ENCODE measurements at places on chromosomes 13 and 19. TPM values are rescaled to one million over a fixed set of nuclear protein-coding genes. Genes with fewer than 3 reads are reported as not detected.
A peak's percentile ranks its signal among the peaks of the same experiment; 100 is the strongest.

- peak; percentile 93 for DNase-seq
Measured at GRCh38 chr19:43759515-43759914, 4.8 kb upstream of the SMG9 start.

GRCh38 chr19:41205995-41206394 lies 13.0 kb downstream of the CYP2S1 start:
- DNase-seq = peak; percentile 43

Gene HCST
- total RNA-seq = not detected

- DNase-seq = no peak
Measured at GRCh38 chr13:84985860-84986259, 813.4 kb downstream of the SLITRK6 start.

GRCh38 chr13:26593661-26594060 lies 36.2 kb downstream of the WASF3 start:
- no peak for DNase-seq

Gene ANKLE1
- total RNA-seq = 1.4 TPM

Gene RFPL4AL1
- total RNA-seq = not detected

- peak; percentile 58 for DNase-seq
Measured at GRCh38 chr13:49690133-49690994, 922 bp downstream of the EBPL start.

- peak; percentile 82 for DNase-seq
Measured at GRCh38 chr19:1279782-1280341, 4.5 kb downstream of the FAM174C start.

Gene IQCN
- total RNA-seq = 0.11 TPM

Gene F7
- not detected for total RNA-seq

Gene IFNL4
- not detected for total RNA-seq

DNA sequence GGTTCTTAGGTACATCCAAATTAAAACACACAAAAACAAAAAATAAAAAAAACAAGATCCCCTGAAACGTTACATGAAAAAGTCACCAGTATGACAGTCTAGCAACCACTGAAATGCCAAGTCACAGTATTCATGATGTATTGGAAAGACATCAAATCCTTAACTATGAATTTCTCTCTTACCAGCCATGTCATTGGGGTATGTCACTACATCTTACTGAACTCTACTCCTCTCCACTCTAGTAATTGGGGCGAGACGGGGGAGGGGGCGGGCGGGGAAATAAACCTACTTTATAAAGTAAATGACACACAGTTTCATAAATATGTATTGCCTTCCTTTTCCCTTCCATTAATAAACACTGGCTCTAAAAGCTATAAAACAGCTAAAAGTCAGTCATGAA lies 65.5 kb downstream of the USP12 start:
- DNase-seq = no peak

DNA sequence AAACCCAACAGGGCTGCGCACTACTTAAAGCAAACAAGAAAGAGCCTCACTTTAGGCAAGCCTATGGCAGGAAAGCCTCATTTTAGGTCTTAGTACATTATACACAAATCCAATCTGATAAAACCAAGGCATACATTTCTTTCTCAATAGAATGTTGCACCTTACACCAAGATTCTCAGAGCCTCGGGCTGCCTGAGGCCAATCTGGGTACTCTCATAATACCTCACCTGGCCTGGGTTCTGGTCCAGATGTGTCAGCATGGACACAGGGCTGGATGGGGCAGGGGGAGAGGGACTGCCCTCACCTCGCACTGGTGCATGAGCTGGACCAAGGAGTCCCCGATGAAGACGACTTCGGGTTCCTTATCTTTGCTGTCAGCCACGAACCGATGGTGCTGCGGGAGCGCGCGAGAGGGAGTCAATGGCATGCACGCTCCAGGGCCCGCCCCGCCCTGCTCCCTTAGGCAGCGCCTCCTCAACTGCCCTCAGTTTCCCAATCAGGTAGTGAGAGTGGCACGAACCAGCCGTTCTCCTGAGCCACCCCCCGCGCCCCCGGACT lies at the start of gene PRR19:
TSS of gene PRR19 (plus strand) at position 487 of the 558 bp plus-strand sequence. CDS start 7,453 bp downstream, outside the sequence.
- peak; percentile 41 for DNase-seq

- no peak for DNase-seq
Measured at GRCh38 chr13:99256283-99256682, 1.9 kb downstream of the GPR18 start.

DNA sequence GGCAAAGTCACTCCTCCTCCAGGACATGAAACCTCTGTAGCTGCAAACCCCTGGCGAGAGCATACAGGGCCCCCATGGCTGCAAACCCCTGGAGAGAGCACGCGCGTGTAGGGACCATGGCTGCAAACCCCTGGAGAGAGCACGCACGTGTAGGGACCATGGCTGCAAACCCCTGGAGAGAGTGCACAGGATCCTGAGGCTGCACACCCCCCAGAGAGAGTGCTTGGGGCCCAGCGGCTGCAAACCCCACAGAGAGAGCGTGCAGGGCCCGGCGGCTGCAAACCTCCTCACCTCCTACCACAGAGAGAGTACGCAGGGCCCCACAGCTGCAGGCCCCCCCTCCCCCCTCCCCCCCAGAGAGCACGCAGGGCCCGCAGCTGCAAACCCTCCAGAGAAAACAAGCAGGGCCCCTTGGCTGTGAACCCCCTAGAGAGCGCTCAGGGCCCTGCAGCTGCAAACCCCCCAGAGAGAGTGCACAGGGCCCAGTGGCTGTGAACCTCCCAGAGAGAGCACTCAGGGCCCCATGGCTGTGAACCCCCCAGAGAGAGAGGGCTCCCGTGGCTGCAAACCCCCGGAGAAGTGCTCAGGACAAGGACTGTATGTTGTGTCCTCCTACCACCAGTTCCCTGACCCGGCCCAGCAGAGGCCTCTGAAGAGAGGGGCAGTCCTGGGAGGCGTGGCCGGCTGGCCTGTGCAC lies 7.3 kb downstream of the ADPRHL1 start:
- no peak for DNase-seq

DNA sequence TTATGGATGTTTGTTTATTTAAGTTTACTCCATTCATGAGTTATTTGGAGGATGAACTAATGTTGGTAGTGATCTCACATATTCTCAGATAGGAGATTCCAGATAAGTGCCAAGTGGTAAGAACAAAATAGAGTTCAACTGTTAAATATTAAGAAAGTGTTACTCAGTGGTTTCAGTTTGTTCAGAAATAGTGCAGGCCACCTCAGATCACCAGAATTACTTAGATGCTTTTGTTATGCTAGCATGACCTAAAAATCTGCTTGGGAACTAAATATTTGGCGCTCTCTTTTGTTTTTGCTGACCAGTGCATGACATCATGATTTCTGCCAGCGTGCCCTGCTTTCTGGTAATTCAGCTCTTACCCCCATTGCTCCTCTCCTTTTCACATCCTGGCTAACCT lies 15.6 kb downstream of the CLDN10 start:
- no peak for DNase-seq

DNA sequence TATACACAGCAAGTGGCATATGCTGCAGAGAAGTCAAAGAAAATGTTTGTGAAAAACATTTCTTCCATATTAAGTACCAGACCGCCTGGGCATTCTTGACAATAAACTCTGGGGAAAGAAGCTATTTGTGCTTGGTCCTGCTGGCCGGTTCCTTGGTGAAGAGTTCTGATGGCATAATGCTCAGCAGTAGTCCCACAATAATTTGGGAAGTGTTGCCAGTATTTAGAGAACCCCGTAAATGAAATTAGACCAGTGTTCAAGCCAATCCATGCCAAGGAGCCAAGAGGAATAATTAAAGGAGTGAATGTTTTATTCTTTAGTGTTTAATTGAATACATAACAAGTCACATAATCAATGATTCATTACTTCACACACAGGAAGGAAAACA lies 6.3 kb downstream of the KCTD12 start:
- no peak for DNase-seq

GRCh38 chr19:51742789-51743188 lies 8.9 kb downstream of the FPR1 start:
- peak; percentile 54 for DNase-seq

Gene FOSB
- 11.9 TPM for total RNA-seq

DNA sequence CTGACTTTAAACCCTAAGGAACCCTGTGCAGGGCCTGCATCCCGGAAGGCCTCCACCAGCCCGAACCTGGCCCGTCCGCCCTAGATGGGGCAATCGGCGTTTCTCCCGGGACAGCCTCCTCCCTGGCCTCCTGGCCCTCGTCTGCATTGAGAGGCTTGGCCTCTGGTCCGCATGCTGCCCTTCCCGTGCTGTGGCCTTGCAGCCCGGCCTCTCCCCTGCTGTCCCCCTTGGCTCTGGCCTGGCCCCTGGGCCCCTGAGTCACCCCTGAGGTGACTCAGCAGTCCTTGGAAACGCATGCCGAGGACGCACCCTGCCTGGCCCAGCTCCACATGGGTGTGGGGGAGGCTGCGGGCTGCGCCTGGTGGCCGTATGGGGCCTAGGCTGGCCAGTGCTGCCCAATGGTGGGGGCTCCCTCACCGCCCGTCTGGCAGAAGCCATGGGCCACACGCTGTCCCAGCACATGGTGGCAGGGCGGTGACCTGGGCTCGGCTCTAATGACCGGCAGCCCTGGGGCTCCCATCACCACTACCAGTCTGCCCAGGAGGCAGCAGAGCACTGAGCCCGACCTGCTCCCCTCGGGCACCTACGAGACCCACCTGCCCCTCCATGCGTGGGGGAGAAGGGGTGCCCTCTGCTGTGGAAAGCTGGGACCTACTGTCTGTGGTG lies 25.7 kb downstream of the SH3GL1 start:
- peak; percentile 96 for DNase-seq

DNA sequence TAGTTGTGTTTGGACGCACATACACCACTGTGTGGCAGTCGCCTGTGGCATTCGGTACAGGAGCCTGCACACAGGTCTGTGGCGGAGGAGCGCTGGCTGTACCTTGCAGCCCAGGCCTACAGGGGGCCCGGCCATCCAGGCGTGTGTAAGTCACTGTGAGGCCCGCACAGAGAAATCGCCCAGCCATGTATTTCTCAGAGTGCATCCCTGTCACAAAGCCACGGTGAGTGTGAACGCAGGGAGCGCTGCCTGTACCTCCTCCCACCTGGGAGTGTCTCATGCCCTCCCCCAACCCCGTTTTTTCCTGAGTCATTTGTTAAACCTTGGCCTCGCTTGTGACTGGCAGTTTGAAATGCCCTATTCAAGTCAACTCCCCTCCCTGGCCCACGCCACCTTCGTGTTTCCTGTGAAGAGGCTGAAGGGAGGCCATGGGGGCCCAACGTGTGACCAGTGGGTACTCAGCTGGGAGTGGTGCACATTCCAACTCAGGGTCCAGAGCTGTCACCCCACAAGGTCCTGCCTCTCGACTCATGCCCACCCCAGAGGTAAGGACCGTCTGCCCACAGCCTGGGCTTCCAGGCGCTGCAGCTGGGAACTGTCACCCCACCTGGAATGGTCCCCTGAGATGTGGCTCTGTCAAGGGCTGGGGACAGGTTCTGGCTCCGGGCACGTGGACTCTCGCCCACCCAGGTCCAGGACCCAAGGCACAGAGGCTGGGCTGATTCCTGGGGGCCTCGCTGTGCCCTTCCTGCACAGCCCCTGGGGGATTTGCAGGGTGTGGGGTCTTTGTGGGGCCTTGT lies 11.6 kb upstream of the RASA3 start:
- DNase-seq = no peak

DNA sequence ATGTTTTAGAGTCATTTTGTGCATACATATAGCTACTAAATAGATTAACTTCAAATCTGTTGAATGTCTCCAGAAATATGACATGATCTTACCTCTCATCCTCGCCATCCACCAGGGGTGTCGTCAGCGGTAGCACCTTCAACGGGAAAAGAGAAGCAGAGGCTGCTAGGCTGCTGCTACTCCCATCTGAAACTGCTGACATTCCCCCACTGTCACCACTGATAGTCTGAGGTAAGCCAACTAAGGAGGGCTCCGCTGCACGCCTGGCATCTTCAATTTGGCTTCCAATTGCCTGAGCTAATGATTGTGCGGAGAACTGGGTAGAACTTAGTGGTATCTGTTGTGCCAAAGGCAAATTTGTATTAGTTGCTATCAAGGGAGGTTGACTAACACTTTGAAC lies 3.1 kb downstream of the TSC22D1 start:
- DNase-seq = peak; percentile 5

Gene CGB8
- total RNA-seq = 4.5 TPM

DNA sequence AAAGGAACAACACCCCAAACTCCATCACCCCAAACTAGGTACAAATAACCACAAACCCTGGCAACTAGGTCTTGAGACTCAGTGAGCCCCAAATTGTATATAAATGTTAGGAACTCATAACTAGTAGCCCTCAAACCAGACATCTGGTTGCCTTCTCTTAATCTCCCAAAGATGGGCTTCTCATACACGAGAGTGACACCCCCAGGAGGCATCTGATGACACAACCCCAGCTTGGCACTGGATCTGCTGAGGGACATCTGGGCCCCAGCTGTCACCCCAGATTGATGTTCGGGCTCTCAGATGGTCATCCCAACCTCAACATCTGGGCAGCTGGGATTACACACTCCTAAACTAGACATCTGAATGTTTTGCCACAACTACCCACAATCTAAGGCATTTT lies 14.8 kb downstream of the RABAC1 start:
- no peak for DNase-seq

GRCh38 chr19:34788074-34788473 lies 15.1 kb upstream of the ZNF599 start:
- no peak for DNase-seq

DNA sequence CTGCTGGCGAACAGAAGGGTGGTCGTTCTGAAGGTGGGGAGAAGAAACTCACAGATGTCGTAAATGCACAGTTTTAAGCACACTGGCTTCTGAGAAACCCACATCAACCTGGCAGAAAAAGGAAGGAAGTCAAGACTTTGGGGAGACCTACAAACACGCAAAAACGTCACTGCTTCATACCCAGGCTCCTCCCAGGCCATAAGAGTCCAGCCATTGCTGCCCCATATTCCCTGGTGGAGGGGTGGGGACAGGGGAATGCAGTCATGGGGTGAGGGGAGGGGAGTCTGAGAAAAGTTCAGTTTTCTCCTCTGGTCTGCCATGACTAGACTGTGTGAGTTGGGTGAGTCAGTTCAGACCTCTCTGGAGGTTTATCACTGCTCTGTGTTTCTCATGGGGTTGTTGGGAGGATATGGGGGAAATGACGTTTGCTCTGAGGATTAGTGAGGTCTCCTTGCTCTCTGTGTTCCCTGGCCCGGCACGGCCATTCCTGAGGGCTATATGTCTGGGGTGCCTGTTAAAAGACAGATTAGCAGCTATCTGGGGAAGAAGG lies 139.0 kb downstream of the FLT1 start:
- peak; percentile 40 for DNase-seq

Gene EDNRB
- not detected for total RNA-seq

Gene TMEM255B
- total RNA-seq = 7.7 TPM

GRCh38 chr13:47117268-47117667 lies 220.4 kb upstream of the HTR2A start:
- peak; percentile 82 for DNase-seq

GRCh38 chr19:10848230-10848856 lies at the start of gene C19orf38:
TSS of gene C19orf38 (plus strand) at chr19:10848415. CDS start at chr19:10848509, 94 bp downstream.
- no peak for DNase-seq

GRCh38 chr19:2248136-2249009 lies 750 bp upstream of the AMH start:
- no peak for DNase-seq

GRCh38 chr19:53388904-53389303 lies 6.0 kb upstream of the ZNF765 start:
- no peak for DNase-seq

Gene RNF225
- total RNA-seq = not detected

- DNase-seq = no peak
Measured at GRCh38 chr13:25771202-25771601, 280.6 kb downstream of the SHISA2 start.

Gene ERICH6B
- total RNA-seq = not detected

Gene KASH5
- not detected for total RNA-seq

- no peak for DNase-seq
Measured at GRCh38 chr13:96768524-96768923, 225.8 kb downstream of the OXGR1 start.
